ENCODE measurements at places on chromosomes 2 and 18.

- DNase-seq: no peak
These were observed 140.2 kb downstream of the MYCN start for GRCh38 chr2:16080516-16080915.

DNA sequence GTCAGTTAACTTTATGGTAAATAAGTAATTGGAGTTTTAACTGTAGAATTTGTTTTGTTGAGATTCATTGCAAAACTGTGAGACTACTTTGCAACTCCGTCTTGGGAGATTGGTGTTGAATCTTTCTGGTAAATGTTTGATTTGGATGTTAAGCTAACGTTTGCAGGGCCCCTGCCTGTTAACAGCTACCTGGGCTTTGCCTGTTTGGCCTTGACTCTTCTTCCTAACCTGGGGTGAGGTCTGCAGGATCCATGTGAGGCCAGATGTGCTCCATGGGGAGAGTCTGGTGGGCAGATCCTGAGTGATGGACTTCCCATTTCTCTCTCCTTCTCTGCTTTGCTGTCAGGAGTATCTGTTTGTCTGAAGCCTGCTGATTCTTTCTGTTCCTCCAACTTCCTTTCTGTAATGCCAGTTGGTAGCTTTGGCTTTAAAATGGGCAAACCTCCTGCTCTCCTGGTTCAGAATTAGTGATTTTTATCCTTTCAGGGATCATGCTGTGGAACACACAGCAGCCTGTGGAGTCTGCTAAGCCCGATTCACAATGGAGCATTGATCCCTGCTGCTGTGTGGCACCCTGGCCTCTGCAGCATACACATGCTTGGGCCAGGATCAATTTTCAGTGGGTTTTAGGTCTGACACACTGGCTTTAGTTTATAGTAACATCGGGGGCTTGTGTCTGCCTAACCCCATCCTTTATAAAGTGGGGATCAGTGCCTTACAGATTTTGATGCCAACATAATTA lies 36.3 kb downstream of the PTPRM start:
- no peak for DNase-seq

DNA sequence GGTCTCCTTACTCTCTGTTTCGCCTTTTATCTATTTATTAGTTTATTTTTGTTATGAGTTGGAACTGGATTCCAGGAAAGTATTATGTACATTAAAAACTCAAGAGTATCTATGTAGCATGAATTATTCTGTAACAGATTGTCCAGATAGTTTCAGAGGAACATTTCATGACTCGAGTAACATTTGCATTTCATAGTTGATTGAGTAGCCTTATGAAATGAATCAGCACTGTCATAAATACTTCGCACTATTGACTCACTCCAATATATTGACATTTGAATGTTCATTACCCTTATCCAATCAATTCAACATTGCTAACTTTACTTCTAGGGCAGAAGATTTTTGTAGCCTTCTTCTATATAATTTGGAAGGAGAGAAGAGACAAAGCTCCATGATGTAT lies 11.3 kb upstream of the VRK2 start:
- DNase-seq: no peak

- no peak for DNase-seq
These were observed 63.1 kb downstream of the ACVR1C start for GRCh38 chr2:157565550-157565949.

GRCh38 chr18:63145851-63146555 lies 173.6 kb downstream of the BCL2 start:
- DNase-seq: no peak

- DNase-seq: no peak
These were observed 72.2 kb upstream of the OTOS start for GRCh38 chr2:240212425-240213225.

DNA sequence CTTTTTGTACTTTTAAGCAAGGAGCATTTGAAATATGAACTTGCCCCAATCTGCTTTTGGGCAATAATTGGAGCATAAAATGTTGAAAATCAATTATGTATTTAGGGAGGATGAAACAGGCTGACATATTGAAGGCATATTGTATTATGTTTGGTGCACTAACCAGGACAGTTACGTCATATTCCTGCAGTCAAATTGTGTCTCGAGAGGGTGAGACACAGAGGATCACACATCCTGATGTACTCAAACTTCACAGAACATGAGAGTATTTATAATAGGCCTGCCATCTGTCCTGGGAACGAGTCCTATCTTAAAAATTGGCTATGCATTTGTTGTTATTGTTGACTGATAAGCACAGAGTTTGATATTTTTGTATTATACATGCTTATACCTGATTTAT lies 44.7 kb downstream of the TANC1 start:
- no peak for DNase-seq

- no peak for DNase-seq
These were observed 339.2 kb downstream of the ARHGAP15 start for GRCh38 chr2:143468341-143468888.

DNA sequence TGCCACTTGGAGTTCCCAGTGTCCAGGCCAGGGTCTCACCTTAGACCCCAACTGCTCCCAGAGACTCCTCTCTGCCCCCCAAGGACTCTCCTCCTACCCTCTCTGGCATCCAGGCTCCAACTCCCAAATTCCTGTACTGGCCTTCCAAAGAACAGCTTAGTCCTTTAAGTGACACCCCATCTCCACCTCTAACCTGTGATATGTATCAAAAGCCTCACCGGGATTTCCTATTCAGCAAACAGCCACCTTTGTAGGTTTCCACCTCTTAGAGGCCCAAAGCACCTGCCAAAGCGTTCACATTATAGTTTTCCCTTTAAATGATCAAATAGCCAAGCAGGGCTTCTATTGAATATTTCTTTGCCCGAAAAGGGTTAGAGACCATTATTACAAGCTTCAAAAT lies 2.7 kb upstream of the COPS8 start:
- no peak for DNase-seq

GRCh38 chr2:224875841-224876240 lies 159.7 kb upstream of the CCDC195 start:
- no peak for DNase-seq

DNA sequence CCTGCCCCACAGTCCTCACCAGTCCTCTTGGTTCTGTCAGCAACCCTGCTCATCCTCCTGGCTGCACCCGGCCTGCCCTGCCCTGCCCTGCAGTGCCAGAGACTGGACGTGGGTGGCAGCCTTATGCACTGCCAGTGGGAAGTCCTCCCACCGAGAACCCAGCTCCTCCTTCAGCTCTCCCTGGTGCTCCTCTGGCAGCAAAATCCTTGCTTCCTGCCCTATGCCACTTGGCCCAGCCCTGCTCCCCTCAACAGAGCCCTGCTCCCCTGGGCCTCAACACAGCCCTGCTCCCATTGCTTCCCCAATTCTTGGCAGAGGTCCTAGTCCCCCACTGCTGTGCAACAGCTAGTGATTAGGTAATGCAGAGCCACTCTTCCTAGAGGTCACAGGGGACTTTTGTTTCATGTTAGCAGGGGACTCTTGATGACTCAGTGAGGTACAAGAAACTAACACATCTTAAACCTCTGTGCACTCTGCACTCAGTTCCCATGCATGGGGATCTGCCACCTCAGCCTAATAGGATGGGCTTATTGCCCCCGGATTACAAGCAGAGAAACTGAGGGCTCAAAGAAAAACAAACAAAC lies 58.0 kb upstream of the EDAR start:
- DNase-seq: no peak

GRCh38 chr18:46660957-46661749 lies 4.1 kb upstream of the LOXHD1 start:
- DNase-seq: no peak

GRCh38 chr18:56982766-56983165 lies 164.1 kb upstream of the BOD1L2 start:
- DNase-seq: no peak

Measured in effector CD8-positive, alpha-beta T cell (primary cell).